ENCODE measurements at places on chromosomes 6 and 20.

DNA sequence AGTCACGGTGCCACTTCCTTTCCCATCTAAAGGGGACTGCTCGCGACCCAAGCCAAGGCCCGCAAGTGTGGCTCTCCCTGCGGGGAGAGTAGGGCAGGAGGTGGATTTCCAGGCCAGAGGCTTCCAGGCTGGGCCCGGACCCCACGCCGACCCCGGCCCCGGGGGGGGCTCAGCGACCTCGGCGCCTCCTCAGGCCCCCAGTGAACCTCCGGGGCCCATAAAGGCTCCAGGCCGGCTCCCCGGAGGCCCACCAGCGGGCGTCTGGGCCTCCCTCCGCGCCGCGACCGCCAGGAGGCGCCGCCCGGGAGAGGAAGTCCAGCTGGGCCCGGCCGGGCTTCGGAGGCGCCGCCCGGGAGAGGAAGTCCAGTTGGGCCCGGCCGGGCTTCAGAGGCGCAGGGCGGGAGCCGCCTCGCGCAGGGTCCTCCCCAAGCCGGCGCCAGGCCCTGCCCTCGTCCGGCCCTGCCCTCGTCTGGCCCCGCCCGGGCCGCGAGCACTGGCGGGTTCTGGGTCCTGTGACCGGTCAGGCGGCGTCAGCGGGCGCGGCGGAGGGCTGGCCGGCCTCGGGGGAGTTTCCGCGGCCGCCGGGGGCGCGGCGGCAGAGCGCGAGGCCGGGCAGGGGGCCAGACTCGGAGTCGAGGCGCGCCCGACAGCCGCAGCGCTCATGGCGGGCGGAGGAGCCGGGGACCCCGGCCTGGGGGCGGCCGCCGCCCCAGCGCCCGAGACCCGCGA, at the start of gene RAB32:
RAB32 (plus strand) TSS at position 623 of the 729 bp plus-strand sequence; CDS start at position 662, 39 bp downstream.
- no peak within 1 kb of the TSS for H3K27ac ChIP-seq
- H3K4me3 ChIP-seq: peak within 1 kb of the TSS; percentile 89

DNA sequence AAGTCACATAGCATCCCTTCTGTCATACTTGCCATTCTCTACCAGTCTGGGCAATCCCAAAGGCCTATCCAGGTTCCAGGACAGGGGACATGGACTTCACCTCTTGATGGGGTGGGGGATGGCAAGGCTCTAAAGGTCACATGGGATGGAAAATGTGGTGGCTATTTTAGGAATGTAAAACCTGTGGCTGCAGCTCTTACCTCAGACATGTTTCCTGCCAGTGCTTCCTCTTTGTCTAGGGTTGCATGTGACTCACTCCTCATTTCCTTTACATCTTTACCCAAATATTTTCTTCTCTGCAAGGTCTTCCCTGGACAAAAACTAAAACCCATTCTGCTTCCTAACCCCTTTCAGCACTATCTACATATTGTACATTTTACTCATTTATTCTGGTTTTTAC, 135.7 kb downstream of the BTBD3 start:
- peaks cover 2% of the 10 kb centered on the region for H3K4me1 ChIP-seq
- H3K27ac ChIP-seq: no peak overlapping the region
- H3K4me3 ChIP-seq: no peak overlapping the region
- H3K36me3 ChIP-seq: no peaks in the 10 kb centered on the region
- no peaks in the 10 kb centered on the region for H3K27me3 ChIP-seq

DNA sequence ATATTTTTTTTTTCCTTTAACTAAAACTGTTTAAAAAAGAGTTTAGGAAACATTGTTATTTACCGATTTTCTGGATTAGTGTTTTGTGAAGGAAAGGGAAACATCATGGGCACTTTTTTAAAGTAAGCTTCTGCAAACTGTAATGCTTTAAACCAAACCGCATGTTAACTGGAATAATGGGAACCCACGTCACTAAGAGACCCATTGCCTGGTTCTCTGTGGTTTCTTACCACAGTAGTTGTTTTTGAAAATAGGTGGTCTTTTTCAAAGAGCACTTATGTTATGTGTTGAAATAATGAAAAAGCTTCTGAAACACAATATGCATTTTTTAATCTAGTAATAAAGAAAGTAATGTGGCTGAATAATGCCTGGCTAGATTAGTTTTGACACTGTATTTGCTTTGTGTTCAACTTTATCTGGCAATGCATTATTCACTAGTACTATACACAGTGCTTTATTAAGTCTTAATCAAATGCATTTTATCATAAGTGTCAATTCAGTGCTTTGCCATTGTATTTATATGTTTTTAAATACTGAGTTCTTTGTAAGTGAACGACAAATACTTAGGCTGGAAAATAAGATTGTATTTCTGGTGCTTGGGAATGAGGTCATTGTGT, 754.1 kb upstream of the FLRT3 start:
- H3K27ac ChIP-seq: no peak overlapping the region
- no peaks in the 10 kb centered on the region for H3K4me1 ChIP-seq
- H3K36me3 ChIP-seq: no peaks in the 10 kb centered on the region

DNA sequence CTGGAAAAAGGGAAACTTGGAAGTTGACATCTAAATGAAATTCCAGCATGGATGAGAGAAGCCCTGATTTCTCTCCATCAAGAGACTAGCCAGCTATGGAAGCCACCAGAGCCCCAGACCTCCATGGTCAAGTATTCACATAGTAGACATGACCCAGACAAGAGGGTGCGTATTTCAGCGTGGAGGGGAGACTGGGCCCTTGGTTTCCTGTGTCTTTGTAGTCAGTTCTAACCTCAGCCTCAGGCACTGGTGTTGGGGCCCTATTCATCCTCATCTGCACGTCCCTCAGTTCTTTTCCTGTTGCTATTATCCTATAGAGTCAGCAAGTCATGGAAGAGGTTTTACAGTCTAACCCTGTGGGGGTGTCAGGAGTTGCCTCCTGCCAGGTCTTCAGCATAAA, 12.5 kb downstream of the GNL1 start:
- peaks cover 11% of the 10 kb centered on the region for H3K27me3 ChIP-seq
- peaks cover 13% of the 10 kb centered on the region for H3K36me3 ChIP-seq
- peak overlapping the region; percentile 56 for H3K27ac ChIP-seq
- H3K4me1 ChIP-seq: peaks cover 34% of the 10 kb centered on the region

DNA sequence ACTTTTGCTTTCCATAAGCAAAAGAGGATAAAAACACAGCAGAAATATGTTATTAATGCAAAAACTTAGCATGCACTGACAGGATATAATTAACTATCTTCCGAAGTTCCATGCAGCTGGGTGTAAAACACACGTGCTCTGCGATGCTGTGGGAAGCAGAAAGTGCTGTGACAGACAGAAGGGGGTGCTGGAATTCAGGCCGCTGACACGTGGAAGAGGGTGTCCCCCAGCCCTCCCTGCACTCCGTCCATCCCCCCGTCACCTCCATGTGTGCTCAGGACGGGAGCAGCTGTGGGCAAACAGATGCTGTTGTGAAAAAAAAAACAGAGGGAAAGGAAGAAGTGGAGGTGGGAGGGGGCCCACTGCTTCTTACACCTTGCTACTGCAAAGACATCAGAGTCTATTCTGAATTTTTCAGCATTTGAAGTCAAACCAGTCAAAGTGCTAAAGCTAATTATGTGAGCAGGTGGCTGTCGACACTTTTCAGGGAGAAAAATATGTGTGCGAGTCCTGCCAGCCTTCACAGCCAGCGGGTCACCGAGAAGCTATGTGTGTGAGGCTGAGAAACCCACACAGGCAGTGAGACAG, 175.9 kb upstream of the AFDN start:
- DNase-seq: no peak
- H3K27ac ChIP-seq: no peak overlapping the region
- peaks cover 2% of the 10 kb centered on the region for H3K27me3 ChIP-seq
- no peak overlapping the region for H3K4me3 ChIP-seq
- H3K4me1 ChIP-seq: no peaks in the 10 kb centered on the region

GRCh38 chr6:8180327-8181159, 78.2 kb upstream of the EEF1E1 start:
- peaks cover 2% of the 10 kb centered on the region for H3K27me3 ChIP-seq
- H3K27ac ChIP-seq: no peak overlapping the region
- H3K4me1 ChIP-seq: no peaks in the 10 kb centered on the region

- no peaks in the 10 kb centered on the region for H3K36me3 ChIP-seq
- no peak overlapping the region for H3K27ac ChIP-seq
- no peak overlapping the region for H3K4me3 ChIP-seq
These were observed 135.4 kb downstream of the BFSP1 start for GRCh38 chr20:17395729-17396128.

DNA sequence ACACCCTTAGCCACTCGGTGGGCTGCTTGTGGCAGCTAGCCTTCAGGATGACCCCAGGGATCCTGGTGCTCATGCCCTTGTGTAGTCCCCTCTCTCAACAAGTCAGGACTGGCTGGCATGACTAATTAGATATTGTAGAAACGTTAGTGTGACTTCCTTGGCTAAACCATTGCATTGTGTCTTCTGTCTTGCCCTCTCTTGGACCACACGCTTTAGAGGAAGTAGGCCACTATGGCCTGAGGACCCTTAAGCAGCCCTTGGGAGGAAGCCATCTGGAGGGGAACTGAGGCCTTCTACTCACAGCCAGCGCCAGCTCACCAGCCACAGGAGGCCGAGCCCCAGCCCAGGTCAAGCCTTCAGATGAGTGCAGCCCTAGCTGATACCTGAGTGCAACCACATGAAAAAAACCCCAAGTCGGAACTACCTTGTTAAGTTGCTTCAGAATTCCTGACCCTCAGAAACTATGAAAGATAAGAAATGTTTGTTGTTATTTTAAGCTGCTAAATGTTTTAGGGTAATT, 10.1 kb downstream of the ANGPT4 start:
- H3K27ac ChIP-seq: no peak overlapping the region
- no peak overlapping the region for H3K4me3 ChIP-seq
- DNase-seq: no peak
- H3K36me3 ChIP-seq: no peaks in the 10 kb centered on the region

DNA sequence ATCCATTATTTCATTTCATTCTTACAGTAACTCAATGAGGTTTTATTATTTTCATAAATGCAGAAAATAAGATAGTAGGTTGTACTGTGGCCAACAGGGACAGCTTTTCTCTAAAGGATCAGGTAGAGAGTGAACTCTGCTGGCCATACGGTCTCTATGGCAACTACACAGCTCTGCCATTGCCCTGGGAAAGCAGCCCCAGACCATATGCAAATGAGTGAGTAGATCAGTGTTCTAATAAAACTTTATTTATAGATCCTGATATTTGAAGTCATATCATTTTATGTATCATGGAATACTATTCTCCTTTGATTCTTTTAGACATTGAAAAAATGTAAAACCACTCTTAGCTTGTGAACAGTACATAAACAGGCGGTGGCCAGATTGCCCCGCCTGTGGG, 192.5 kb upstream of the RREB1 start:
- H3K4me3 ChIP-seq: no peak overlapping the region
- H3K36me3 ChIP-seq: no peaks in the 10 kb centered on the region
- no peak overlapping the region for H3K27ac ChIP-seq
- no peak for DNase-seq
- H3K4me1 ChIP-seq: peaks cover 10% of the 10 kb centered on the region

- no peak for DNase-seq
- H3K4me3 ChIP-seq: no peak overlapping the region
- no peak overlapping the region for H3K27ac ChIP-seq
- no peaks in the 10 kb centered on the region for H3K27me3 ChIP-seq
- peaks cover 32% of the 10 kb centered on the region for H3K4me1 ChIP-seq
These were observed 66.8 kb downstream of the ATG5 start for GRCh38 chr6:106258726-106259125.

- no peak for DNase-seq
- no peak overlapping the region for H3K4me3 ChIP-seq
- H3K27ac ChIP-seq: peak overlapping the region; percentile 3
- peaks cover 88% of the 10 kb centered on the region for H3K4me1 ChIP-seq
- H3K27me3 ChIP-seq: no peaks in the 10 kb centered on the region
These were observed 291.0 kb downstream of the ZFAND3 start for GRCh38 chr6:38110481-38110971.

DNA sequence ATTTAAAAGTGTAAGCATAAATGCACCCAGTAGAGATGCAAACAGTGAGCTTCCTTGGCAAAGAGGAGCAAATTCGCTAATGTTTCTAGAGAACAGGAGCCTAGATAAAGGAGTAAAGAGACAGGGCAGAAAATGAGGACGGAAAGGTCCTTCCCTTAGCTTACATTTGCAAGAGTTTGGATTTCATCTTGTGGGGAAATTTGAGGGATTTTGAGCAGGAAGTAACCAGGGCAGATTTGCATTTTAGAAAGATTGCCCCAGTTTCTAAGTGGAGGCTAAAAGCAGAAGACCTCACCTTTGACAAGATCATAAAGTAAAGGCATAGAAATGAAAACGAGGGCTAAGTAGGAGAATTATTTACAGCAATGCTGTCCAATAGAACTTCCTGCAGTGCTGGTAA, 80.5 kb downstream of the ADAT2 start:
- peaks cover 1% of the 10 kb centered on the region for H3K4me1 ChIP-seq
- no peak overlapping the region for H3K4me3 ChIP-seq
- DNase-seq: no peak
- no peaks in the 10 kb centered on the region for H3K36me3 ChIP-seq

- no peaks in the 10 kb centered on the region for H3K36me3 ChIP-seq
- H3K27ac ChIP-seq: no peak overlapping the region
- no peaks in the 10 kb centered on the region for H3K27me3 ChIP-seq
- H3K4me1 ChIP-seq: peaks cover 31% of the 10 kb centered on the region
These were observed 47.1 kb downstream of the MCUR1 start for GRCh38 chr6:13767121-13767808.

DNA sequence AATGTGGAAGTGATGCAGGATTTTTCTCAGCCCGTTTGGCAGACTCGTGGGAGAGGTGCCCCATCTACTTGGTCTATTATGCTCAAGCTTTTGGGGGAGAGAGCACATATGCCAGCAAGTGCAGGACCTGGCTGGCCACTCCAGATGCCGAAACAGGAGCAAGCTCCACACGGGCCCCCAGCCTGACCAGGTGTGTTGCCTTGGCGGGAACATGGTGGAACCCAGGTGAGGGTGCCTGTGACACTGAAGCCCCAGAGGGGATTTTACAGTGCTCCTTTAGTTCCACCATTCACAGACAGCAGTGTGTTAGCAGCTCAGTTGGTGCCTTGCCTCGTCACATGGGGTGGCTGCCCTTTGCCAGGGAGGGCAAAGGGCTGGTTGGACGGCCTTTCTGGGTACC, 798.9 kb downstream of the EYS start:
- DNase-seq: no peak
- no peaks in the 10 kb centered on the region for H3K36me3 ChIP-seq
- no peaks in the 10 kb centered on the region for H3K4me1 ChIP-seq

- no peak overlapping the region for H3K4me3 ChIP-seq
- no peaks in the 10 kb centered on the region for H3K27me3 ChIP-seq
- H3K36me3 ChIP-seq: no peaks in the 10 kb centered on the region
- H3K27ac ChIP-seq: no peak overlapping the region
These were observed 1339.0 kb upstream of the CITED2 start for GRCh38 chr6:140713495-140713894.

- no peak for DNase-seq
- peaks cover 1% of the 10 kb centered on the region for H3K27me3 ChIP-seq
- no peak overlapping the region for H3K4me3 ChIP-seq
- no peaks in the 10 kb centered on the region for H3K4me1 ChIP-seq
- no peaks in the 10 kb centered on the region for H3K36me3 ChIP-seq
- no peak overlapping the region for H3K27ac ChIP-seq
These were observed 173.6 kb upstream of the SGK1 start for GRCh38 chr6:134491477-134491876.

All from immature natural killer cell (primary cell).